ENCODE measurements at places on chromosomes 2 and 18.

DNA sequence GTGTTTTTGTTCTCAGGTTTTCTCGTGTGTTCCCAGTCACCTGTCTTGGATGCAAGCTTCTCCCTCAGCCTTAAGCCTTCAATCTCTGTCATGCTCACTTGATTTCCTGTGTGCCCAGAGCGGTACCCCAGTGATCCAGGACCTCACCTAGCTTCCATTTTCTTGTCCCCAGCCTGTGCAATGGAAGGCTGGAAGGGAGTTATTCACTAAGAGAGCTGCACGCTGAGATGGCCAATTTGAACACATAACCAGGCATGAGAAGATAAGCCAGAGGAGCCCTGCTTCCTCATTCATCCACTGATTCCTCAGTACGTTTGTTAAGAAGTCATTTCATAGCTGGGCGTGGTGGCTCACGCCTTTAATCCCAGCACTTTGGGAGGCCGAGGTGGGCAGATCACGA is 130.8 kb upstream of the SERPINE2 start:
- no peak for DNase-seq

GRCh38 chr2:96156926-96157648 is 11.8 kb upstream of the DUSP2 start:
- no peak for DNase-seq

GRCh38 chr2:129611471-129611870 is 368.0 kb upstream of the RAB6C start:
- no peak for DNase-seq

DNA sequence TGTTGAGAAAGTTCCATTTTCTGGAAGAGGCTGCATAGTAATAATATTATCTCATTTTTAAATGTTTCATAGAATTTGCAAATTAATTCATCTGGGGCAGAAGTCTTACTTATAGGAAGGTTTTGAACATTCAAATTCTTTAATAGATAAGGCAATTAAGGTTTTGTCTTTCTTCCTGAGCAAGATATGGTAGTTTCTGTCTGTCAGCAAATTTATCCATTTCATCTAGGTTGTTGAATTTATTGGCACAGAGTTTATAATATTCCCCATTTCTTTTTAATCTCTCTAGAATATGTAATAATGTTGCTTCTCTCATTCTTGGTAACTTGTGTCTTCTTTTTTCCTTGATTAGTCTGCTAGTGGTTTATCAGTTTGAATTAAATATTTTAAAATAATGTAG is 90.2 kb upstream of the EPB41L5 start:
- DNase-seq: no peak

DNA sequence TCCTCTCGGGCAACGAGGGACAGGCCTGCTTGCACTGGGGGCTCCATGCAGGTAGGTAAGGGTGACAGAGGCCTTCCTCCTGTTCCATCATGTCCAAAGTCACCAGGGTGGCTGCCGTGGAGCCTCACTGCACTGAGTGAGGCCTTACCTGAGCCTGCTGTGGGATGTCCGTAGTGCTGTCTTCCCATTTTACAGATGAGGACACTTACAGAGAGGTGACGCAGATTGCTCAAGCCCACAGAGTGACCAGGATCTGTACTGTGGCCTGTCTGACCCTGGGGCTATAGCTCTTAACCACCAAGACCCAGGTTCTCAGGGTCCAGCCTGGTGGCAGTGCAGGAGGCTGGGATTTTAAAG is 5.4 kb downstream of the ATOH8 start:
- DNase-seq: no peak

DNA sequence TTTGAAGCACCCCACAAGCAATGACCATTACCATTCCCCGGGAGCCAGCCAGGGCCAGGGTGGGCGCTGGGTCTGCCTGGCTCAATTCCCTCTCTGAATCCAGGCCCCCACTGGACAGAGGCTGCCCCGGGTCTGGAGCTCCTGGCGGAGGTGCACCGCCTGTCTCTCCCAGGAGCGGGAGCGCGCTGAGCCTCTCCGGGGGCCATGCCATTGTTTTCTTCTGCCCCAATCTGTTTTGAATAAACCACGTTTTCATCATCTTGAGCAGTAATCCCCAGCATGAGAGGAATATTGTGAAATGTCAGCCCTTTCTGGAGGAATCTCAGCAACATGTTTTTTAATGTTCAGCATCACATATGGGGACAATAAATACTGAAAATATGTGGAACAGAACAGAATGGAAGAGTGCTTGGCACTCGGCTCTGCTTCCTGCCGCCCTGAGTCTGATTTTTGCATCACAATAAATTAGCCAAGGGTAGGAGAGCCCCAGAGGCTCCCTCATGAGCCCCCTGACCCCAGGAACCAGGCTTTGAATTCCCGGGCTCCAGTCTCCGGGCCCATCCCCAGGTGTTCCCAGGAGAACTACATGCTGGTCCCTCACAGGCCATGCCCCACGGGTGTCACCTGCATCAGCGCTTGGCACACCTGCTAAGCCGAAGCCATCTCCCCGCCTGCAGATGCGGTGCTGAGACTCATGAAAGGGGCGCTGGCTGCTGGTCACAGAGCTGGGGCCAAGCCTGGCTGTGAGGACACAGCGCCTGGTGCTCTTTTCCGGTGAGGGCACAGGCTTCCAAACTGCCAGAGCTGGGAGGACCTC is 88.8 kb downstream of the INHBB start:
- DNase-seq: no peak

- DNase-seq: no peak
These were observed 4.2 kb downstream of the IL1RN start for GRCh38 chr2:113131352-113132185.

- no peak for DNase-seq
These were observed 65.3 kb upstream of the SMAD7 start for GRCh38 chr18:49015886-49016647.

GRCh38 chr18:76604935-76605240 is 109.8 kb upstream of the ZNF516 start:
- DNase-seq: no peak

DNA sequence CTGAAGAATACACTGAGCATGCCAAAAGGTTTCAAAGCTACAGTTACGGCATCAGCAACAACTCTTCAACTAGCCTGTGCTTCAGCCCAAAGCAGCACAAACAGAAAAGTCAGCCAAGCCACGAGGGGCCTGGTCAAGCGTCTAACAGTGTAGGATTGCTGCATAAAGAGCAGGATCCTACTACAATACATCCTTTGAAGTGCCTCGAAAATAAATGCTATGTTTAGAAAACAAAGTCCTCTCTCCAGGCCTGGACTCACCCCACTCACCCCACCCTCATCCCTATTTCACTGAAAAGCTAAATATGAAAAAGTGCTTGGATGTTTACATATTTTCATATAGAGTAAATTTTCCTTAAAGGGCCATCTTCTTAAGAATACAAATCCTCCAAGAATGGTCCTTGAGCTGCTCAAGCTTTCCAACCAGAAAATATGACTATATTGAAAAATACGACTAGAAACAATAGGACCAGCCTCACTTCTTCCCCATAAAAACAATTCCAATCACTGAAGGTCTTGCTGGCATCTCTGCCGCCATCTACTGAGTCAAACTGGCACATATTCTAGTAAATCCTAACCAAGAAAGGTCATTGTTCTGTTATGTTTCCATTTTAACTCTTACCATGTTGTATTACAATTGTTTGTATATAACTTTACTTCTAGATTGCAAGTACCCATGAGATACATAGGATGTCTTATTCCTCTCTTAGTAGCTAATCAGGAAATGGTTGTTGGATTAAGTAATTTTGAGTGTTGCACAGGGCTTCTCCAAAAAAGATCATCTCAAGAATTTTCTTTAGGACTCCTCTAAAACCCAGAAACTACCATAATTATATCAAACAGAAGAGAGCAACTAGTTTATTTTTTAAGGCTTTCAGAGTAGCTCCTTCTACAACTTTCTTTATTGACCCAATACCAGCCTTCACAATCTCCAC is 63.6 kb downstream of the CLHC1 start:
- peak; percentile 81 for DNase-seq

DNA sequence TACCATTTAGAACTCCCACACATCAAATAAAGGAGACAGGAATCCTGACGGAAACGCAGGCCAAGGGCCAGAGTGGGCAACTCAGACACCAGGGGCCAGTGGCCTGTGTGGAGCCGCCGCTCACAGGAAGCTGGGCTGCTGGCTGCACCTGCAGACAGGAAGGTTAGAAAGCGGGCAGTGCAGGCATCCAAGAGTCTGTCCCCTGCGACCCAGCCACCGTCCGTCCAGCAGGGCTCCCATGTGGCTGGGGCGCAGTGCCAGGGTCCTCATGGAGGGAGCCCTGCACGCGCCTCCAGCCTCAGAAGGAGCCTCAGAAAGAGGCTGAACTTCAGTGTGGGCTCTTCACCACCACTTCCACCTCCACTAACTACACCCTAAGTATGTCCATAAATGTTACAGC is 2.5 kb upstream of the ANO7 start:
- DNase-seq: no peak

DNA sequence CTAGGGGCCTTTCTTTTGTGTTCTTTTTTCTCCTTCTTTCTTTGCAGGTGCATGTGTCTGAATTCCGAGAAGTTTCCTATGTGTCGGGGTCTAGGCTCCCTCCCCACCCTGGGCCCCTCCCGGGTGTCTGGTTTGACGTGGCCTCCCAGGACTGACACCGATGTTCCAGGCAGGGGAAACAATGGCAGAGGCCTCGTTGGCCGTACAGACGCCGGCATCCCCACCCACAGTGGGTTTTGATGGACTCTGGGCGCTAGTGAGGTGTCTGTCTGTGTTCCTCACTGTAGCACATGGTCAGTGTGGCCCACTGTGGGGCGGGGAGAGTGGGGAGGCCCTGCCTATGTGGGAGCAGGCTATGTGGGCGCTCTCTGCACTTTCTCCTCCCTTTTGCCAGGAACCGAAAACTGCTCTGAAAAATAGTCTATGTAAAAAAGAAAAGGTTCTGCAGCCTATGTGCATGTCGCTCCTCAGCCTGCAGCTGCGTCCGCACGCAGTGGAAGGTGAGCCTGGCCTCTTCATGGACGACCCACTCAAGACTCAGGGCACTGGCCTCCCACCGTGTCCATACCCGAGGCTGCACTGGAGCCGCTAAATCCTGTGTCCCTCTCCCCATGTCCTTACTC is 90.9 kb upstream of the ASB18 start:
- DNase-seq: no peak

- no peak for DNase-seq
These were observed 141.7 kb upstream of the CCDC68 start for GRCh38 chr18:55100817-55101457.

DNA sequence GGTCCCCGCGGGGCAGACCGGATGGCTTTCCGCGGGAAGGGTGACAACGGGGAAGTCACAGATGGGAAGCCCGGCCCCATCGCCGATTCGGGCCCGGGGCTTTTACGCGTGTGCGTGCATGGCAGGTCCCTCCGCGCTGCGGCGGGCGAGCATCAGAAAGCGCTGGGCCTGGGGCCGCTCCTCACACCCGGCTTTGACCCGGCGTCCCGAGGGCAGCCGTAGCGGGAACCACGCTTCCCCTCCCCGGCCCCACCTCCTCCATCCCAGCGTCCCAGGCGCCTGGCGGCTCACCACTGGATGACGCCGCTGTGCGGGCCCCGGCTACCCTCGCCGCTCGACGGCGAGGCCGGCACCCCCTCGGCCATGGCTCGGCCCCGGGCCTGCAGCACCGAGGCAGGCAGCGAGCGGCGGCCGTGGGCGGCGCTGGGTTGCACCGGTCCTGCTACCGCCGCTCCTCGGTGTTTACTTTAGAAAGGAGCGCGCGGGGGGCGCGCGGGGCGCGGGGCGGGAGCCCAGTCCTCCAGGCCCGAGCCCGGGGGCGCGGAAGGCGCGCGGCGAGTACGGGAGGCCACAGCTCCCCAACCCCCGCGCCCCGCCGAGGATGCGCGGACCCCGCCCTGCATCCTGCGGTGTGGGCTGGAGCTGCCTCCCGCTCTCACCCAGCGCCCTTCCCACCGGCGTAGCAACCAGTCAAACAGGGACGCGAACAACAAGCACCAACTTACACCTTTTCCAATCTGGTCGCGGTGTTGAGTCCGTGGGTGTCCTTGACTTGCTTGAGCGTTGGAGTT is 806 bp downstream of the RFX8 start:
- DNase-seq: peak; percentile 74

DNA sequence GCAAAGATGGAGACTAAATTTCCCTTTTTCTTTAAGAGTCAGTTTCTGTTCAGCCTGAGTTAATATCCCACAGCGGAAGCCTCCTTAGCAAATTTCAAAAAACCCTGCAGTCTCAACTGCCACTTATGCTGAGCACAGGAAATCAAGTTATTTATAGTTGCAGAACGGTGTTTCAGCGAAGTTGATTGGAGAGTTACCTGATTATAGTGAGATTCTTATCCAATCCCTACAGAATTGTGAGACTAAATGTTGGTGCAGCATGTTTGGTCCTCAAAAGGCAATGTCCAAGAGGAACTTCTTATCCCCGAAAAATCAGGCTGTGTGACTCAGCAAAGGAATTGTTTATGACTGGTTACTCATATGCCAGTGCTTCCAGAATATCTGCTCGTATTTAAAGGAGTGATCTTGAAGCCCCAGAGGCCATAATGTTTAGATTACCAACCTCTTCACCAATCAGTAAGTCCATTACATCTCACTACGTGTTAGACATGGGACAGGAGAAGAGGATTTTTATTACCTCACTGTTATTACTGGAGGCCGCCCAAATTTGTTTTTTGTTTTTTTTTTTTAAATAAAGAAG is 67.9 kb downstream of the LRRFIP1 start:
- no peak for DNase-seq

- DNase-seq: no peak
These were observed 32.1 kb downstream of the GRHL1 start for GRCh38 chr2:9983401-9984216.

- no peak for DNase-seq
These were observed 19.7 kb downstream of the TWSG1 start for GRCh38 chr18:9354256-9354655.

DNA sequence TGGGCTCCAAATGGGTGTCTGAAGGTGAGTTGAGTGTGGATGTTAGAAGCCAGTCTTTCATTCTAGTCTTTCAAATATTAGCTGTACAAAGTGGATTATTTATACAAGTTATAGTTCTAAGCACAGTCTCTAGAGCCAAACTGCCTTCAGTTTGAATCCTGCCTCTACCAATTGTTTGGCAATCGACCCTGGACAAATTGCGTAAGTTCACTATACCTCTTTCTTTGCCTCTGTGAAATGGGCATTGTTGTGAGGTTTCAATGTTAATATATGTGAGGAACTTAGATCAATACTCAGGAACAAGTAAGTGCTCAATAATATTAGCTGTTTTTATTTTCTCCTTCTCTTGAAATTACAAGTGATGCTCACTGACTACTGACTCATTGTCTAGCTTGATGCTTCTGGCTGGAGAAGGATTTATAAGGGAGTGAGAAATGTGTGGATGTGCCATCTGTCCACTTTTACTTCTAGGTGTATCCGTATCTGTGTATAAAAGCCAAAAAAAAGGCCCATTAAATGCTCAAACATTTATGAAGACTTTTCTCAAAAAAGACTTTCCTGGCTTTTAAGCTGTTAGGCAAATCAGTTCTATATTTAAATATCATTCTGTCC is 48.1 kb upstream of the RAPH1 start:
- DNase-seq: no peak

GRCh38 chr2:10410001-10410822 is 37.9 kb downstream of the ODC1 start:
- DNase-seq: no peak

- no peak for DNase-seq
These were observed 68.7 kb downstream of the STK39 start for GRCh38 chr2:168178520-168179324.

Data from tibial artery (tissue), 4 donors.